ENCODE measurements at places on chromosomes 4 and X.

DNA sequence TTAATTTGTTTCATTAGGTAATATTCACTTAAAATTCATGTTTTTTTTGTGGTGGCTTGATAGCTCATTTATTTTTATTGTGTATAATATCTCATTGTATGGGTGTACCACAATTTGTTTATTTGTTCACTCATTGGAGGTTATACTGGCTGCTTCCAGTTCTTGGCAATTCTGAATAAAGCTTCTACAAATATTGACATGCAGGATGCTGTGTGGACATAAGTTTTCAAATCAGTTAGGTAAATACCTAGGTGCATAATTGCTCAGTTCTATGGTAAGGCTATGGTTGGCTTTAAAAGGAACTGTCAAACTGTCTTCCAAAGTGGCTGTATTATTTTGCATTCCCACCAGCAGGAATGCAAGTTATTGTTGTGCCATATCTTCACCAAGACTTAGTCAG, 504.5 kb upstream of the GALNTL6 start:
- no peak for DNase-seq

DNA sequence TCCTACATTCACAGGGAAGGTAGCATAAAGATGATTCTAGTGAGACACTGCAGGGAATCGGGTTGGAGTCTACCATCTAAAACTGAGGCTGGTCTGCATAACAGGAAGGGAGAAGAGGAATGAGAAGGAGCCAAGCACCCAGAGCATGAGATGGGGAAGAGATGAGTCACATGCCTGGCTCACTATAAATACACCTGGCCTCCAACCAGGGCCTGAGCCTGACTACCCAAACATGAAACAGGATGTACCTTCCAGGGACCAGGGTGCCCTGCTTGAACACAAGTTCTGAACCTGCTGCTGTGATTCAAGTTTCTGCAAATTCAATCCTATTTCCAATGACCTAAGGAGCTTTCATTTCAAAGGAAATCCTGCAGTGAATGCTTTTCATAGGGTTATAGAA, 24.9 kb downstream of the CD99L2 start:
- DNase-seq: no peak

GRCh38 chr4:37439809-37440474, 195.4 kb downstream of the NWD2 start:
- no peak for DNase-seq

DNA sequence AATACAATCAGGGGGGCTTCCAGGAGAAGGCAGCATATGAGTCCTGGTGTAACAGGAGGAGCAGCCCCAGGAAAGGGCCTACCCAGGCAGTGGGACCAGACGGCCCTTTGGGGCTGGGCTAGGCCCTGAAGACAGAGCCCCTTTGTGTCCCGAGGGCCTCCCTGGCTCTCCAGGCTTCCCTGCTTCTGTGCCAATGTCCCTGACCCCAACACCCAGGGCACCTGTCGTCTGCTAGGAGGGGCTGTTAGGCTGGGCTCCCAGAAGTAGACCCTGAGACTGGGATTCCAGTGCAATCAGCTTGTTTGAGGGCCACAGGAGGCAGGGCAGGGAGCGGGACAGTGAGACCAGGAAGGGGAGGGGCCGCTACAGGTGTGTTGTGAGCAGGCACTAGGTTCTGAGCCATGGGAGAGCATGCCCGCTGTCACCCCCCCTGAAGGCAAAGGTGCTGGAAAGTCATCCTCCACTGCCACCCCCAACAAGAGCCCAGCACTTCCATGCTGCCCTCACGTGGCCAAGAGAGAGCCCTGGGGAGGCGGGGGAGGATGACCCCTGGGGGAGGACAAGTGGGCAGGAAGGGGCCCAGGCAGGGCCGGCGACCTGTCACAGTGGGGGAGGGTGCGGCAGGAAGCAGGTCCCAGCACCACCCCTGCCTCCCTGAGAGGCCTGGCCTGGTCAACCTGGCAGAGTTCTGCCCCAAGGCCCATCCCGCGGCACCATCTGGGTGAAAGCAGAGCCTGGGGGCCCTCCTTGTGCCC, 64.8 kb downstream of the ADRA2C start:
- DNase-seq: no peak

- no peak for DNase-seq
Measured at GRCh38 chrX:18871161-18871890, 112.6 kb downstream of the PHKA2 start.

- DNase-seq: no peak
Measured at GRCh38 chr4:140757232-140757630, 1.0 kb upstream of the TBC1D9 start.

DNA sequence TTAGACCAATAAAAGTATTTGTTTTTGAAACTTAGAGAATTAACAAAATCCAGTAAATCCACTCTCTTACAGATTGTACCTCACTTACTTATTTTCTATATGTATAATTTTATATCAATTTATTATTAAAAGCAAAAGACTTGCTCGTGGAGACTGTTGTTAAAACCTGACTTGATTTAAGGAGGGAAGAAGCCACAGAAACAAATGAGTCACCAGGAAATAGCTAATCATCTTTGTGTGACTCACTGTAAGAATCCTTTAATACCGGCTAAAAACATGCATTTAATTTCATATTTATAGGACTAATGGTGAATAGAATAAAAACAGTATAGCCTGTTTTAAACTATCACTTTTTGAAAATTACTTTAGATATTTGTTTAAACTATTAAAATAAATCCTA, 29.9 kb upstream of the UBE2NL start:
- DNase-seq: no peak

DNA sequence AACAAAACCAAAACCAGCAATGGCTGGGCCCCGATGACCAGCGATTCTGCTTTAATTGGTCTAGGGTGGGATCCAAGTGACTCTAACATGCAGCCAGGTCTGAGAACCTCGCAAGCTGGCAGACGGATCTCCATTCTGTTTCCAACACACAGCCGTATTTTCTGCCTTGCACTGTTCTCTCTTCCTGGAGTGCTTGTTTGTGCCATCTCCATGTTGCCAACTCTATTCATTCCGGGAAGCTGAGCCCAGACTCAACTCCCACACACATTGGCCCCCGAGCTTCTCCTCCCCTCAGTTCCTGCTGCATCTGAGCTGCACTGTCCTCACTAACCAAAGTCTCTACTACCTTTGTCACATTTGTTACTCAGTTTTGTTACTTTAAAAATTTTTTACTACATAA, 35.6 kb downstream of the GEMIN8 start:
- no peak for DNase-seq

GRCh38 chrX:2192584-2193272, 308.0 kb downstream of the DHRSX start:
- DNase-seq: no peak

GRCh38 chrX:11462136-11462535, 168.9 kb downstream of the AMELX start:
- no peak for DNase-seq

- no peak for DNase-seq
Measured at GRCh38 chr4:37968747-37969146, 8.5 kb downstream of the PTTG2 start.

DNA sequence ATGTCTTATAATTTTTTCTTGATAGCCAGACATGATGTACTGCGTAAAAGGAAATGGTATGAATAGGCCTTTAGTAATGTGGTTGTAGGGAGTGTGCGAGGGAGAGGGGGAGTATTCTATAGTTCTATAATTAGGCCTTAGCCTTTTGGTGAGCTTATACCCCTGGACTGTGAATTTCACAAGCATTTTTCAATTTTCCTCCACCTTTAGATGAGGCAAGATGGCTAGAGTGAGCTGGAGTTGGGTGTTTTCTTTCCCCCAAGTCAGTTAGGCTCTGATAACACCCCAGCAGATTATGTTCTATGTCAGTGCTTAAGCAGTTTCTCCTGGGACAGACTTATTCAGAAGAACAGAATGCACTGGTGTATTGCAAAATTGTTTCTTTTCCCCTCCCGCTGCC, 210.2 kb upstream of the NPY2R start:
- DNase-seq: no peak

DNA sequence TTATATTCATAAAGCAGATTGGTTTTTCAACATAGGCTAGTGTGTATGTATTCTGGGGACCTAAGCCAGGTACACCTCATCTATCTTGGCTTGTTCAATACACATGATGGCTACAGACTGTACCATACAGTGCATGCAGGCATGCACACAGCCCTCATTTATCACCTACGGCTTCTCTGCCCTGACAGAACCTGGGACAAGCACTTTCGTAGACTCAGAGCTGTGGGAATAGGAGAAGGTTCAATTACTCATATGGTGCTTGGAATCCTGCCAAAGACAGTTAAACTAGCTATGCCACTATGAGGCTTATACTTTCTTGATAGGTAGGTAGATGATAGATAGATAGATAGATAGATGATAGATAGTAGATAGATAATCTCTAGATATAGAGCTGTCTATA, 457.2 kb downstream of the GALNTL6 start:
- DNase-seq: no peak

- DNase-seq: no peak
Measured at GRCh38 chr4:170025523-170026252, 507 bp downstream of the MFAP3L start.

GRCh38 chrX:79366873-79367749, at the start of gene ITM2A:
Gene ITM2A, minus strand, starts transcription at chrX:79367334. Its CDS starts 119 bp downstream, at chrX:79367215.
- no peak for DNase-seq

- no peak for DNase-seq
Measured at GRCh38 chr4:28357990-28358389, 1497.3 kb downstream of the STIM2 start.

GRCh38 chrX:153723351-153724251, 586 bp downstream of the BCAP31 start:
- no peak for DNase-seq

- DNase-seq: no peak
Measured at GRCh38 chrX:65696613-65697012, 29.2 kb downstream of the MSN start.

GRCh38 chr4:138052806-138053632, 189.1 kb downstream of the SLC7A11 start:
- no peak for DNase-seq

DNA sequence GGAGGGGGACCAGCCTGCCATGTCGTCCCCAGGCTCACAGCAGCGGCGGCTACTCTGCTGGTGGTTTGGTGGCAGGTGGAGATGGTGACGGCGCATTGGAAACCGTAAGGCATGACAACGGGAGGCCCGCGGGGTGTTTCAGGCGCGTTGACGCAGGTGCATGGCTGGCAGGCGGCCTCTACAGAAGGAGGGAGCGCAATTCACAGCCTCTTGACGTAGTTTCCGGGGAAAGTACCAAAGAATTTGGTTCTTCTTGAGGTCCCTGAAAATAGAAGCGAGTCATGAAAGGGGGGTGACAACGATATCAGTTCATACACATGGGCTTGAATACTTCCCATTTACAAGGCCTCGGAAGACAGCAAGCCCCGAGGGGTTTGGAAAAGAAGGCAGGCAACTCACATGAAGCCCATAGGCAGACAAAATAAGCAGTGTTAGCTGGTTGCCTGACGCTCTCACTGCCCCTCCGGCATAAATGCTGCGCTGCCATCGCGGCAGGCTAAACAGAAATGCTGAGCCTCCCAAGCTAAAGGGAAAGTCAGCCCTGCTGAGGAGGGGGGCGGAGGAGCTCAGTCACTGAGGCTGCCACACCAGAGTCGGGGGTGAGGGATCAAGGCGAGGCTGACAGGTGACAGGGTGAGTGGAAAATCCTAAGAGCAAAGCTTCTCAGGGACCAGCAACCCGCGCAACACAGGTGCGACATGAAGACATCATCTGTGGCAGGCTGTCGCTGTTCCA, 52.3 kb upstream of the PDLIM3 start:
- no peak for DNase-seq

- no peak for DNase-seq
Measured at GRCh38 chrX:120795301-120795700, 80.4 kb downstream of the CT47B1 start.

GRCh38 chrX:15849555-15849954, 5.1 kb downstream of the AP1S2 start:
- DNase-seq: no peak

GRCh38 chr4:73193155-73193554, 65.4 kb downstream of the ANKRD17 start:
- DNase-seq: no peak

- no peak for DNase-seq
Measured at GRCh38 chr4:114870987-114871386, 242.4 kb downstream of the NDST4 start.

GRCh38 chr4:5478697-5479096, 229.7 kb downstream of the EVC2 start:
- DNase-seq: no peak

- no peak for DNase-seq
Measured at GRCh38 chr4:99339172-99339571, 13.4 kb downstream of the ADH1C start.

DNA sequence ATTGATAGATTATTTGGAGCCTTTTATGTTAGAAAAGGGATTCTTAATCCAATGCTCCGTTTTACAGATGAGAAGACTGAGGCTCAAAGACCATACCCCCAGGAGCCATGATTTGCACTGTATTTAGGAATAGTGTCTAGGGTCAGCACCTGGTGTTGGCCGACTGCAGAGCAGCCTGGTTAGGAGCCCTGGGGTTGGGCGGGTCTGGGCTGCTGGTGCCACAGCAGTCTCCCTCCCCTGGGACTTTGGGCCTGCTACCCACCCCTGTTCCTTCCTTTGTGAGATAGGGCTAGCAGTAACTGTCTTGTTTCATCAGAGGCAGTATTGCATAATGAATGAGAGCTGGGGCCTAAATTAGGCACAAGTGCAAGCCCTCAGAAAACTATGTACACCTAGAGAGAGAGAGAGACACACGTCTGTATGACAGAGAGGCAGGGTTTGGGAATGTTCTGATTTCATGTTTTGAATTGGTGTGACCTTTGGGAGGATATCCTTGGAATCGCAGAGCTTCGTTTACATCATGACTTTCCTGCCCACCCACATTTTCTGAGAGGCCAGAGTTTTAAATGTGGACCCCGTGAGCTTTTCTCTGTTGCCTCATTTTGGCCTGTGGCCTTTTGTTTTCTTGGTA, 111.7 kb downstream of the PTTG2 start:
- DNase-seq: no peak

GRCh38 chrX:24920769-24921168, 95.0 kb downstream of the ARX start:
- no peak for DNase-seq

GRCh38 chr4:186650401-186651180, 73.1 kb downstream of the FAT1 start:
- no peak for DNase-seq

GRCh38 chrX:55160685-55161552, 59.2 kb upstream of the PAGE5 start:
- DNase-seq: peak; percentile 73

GRCh38 chr4:24287096-24287495, 297.3 kb downstream of the DHX15 start:
- no peak for DNase-seq

DNA sequence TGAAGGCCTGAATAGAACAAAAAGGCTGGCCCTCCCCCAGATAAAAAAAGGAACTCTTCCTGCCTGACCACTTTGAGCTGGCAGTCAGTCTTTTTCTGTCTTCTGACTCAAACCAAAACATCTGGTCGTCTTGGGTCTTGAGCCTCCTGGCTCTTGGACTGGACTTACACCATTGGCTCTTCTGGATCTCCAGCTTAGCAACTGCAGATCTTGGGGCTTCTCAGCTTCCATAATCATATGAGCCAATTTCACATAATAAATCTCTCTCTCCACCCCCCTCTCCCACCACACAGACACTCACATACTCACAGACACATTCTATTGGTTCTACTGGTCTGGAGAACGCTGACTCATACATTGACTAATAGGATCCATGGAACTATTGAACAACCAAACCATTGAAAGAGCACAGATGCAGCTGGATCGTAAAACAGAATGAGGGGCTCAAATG, 15.6 kb upstream of the CWH43 start:
- no peak for DNase-seq
